Left lung (tissue), 14 donors: ENCODE measurements at places on chromosomes 11 and 22.

GRCh38 chr22:48333816-48334735 lies 1493.6 kb downstream of the BRD1 start:
- no peak for DNase-seq

GRCh38 chr11:93704237-93704636 lies 37.1 kb downstream of the TAF1D start:
- no peak for DNase-seq

- no peak for DNase-seq
Measured at GRCh38 chr11:116124922-116125714, 620.9 kb upstream of the CADM1 start.

DNA sequence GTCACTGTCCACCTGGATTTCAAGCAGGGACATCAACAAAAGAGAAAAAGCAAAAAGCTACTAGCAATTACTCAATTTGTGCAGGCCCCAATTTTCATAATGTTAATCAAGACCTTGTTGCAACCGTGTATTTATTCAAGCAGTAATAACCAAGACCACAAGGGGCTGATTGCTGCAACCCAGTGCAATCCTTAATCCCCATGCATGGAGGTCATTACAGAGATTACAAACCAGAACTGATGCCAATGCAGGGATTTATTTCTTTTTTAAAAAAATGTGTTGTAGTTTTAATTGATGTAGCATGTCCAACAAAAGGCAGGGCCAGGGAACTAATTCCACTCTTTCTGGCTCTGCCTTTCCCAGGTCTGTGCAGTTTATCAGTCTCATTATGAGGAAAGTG lies 18.4 kb downstream of the TECTA start:
- no peak for DNase-seq

DNA sequence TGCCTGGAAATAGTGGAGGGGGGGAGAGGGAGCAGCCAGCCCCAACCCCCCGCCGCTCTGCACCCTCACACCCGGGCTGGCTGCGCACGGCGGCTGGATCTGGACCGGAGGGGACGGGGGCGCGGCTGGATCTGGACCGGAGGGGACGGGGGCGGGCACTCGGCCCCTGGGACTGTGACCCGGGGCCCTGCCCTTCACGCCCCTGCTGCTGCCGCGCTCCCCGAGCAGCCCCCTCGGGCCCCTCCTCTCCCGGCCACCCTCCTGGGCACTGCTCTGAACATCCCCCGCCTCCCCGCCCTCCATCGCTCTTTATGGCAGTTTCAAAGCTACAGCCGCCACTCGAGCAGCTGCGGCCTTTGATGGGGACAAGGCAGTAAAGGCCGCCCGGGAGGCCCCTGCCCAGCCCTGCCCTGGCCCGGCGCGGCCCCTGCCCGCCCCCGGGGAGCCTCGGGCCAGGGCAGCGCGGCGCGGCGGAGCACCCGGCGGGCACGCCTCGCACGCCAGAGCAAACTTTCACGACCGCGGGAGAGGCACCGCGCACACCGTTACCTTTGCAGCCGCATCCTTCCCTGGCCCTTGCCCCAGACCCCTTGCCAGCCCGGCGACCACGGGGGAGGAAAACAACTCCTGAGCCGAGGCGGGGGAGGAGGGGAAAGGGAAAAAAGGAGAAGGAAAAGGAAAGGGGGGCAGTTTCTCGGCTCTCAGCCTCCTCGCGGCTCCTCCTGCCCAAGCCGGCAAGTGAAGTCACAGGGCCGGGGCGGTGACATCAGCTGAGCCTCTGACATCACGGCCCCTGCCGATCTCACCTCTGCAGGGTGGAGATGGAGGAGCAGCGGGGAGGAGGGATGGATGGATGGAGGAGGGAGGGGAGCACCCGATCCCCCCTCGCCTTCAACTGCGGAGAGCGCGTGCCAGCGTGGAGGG lies 13.1 kb upstream of the TCF20 start:
- no peak for DNase-seq

DNA sequence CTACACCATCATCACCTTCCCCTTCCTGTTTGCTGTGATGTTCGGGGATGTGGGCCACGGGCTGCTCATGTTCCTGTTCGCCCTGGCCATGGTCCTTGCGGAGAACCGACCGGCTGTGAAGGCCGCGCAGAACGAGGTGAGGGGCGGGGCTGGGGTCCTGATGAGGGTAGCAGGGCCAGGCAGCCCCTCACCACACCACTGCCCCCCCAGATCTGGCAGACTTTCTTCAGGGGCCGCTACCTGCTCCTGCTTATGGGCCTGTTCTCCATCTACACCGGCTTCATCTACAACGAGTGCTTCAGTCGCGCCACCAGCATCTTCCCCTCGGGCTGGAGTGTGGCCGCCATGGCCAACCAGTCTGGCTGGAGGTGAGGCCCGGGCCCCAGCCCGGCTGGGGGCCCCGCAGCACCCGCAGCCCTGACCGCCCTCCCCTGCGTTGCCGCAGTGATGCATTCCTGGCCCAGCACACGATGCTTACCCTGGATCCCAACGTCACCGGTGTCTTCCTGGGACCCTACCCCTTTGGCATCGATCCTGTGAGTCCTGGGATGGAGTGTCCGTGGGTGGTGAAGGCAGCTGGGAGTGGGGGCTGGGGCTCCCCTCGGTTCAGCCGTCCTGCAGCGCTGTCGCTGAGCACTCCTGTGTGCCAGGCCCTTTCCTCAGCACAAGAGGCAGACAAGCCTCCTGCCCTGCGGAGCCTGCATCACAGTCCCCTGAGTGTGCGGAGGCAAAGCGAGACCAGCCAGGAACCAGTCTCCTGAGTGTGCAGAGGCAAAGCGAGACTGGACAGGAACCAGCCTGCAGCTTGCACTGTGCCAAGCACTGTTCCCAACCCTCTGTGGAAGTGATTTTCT lies 8.8 kb downstream of the TCIRG1 start:
- DNase-seq = no peak

DNA sequence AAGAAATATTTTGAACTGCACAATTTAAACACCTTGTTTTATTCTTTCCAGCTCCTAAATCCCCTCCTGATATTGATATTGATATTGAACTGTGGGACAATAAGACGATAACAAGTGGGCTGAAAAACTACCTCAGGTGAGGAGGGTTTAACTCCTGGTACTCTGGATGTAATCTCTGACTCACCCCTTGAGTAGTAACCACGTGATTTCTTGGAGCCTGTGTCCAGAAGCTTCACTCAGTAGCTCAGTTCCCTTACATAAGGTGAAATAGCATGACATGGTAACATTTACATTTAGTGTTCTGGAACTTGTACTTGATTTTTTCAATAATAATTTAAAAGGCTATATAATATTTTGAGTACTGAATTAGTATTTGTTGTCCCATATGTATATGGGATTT lies 168.0 kb downstream of the PGR start:
- no peak for DNase-seq

DNA sequence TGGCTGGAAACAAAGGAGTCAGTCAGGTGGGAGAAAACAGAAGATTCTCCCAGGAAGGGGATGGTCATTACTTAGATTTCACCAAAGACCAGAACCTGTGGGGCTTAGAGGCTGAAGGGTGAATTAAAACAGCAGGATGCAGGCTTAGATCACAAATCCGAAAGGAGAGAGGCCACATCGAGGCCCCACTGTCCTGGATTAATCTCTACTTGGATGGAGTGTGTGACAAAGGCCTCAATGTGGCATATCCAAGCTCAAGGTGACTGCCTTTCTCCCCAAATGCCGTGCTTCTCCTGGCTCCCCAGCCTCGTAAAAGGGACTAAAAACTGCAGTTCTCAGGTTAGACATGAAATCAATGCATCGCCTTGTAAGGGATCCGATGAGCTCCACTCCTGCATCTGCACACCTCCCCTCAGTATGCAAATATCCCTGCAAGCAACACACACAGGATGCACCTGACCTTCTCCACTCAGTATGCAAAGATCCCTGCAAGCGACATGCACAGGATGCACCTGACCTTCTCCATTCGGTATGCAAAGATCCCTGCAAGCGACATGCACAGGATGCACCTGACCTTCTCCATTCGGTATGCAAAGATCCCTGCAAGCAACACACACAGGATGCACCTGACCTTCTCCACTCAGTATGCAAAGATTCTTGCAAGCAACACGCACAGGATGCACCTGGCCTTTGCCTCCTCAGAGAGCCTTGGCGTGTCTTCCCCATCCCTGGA lies 447.4 kb downstream of the BRD1 start:
- DNase-seq = no peak

DNA sequence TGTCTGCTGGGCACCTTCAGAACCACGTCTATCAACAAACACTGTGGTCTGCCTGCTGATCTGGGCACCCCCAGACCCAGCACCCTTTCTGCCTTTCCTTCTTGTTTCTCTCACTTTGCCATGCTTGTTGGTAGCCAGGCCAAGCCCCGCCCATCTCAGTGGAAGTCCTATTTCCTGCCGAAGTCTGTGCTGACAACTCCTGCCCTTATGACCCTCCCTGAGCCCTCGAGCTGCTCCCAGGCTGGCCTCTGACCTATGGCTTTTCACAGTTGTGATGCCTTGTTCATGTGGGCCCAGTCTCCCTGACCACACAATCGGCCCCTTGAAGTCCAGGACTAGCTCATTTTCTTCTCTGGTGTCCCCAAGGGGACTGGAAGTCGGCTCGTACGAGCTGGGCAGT lies 132.1 kb downstream of the DSCAML1 start:
- DNase-seq = peak; percentile 52

DNA sequence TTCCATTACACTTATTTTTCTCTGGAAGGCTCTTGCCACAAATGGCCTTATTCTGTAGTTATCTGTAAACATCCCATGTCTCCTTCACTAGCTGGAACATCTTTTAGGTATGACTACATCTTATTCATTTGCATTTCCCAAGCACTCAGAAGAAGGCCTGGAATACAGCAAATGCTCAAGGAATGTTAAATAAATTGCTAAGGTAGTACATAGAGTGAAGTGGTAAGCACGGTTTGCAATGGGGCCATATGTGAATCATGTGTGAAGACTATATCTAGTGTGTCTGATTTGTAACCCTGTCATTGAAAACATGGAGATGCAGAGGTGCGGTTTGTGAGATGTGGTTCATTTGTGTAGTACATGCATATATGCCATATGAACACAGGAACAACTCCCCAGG lies 33.5 kb downstream of the GDPD4 start:
- no peak for DNase-seq

GRCh38 chr11:111983187-111983986 lies 41.8 kb upstream of the DLAT start:
- peak; percentile 54 for DNase-seq

DNA sequence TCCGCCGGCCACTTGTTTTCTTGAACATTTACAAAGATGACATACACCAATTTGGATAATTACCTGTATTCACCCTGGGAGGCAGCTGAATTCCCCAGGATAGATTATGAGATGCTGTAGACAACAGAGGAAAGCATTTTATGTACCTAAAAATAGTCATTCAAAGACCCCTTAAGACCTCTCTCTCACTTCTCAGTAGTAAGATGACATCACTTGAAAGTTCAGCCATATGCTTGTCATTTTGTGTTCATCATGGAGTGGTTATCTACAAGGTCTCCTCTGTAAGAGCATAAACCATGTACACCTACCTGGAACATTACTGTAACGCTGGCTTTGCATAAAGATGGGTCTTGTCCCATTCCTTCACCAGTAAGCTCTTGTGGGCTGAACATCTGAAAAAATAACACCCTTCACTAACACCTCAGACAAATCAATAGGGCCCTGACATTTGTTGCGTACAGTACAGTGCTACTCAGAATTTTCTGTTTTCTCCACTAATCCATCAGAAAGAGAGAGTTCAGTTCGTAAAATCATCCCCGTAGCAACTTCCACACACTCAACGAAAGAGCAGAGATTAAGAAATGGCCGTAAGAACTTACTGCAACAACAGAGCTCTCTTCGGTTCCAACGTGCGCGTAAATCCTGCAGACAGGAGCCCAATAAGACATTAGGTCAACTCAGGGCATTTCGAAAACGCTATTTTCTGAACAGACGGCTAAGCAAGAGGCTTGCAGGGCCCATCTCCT lies 15.6 kb upstream of the WDR74 start:
- no peak for DNase-seq

GRCh38 chr11:26779074-26779865 lies 57.4 kb upstream of the SLC5A12 start:
- no peak for DNase-seq

- DNase-seq = no peak
Measured at GRCh38 chr11:60118338-60118737, 29.9 kb downstream of the MS4A2 start.

DNA sequence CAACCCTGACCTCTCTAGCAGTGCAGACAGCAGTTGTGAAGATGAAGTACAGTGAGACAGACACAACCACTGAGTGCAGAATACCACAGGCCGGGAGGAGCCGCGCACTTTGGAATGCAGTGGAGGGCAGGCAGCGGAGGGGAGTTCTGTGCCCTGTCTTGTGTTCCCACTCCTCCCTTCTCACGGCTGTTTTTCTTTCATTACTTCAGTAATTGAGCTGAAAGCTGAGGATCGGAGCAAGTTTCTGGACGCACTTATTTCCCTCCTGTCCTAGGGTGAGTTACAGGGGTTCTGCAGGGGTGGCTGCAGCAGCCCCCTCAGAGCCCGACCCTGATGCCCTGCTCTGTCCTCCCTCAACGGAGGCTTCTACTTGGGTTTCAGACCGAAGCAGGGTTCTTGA lies 5.6 kb downstream of the CLDN5 start:
- no peak for DNase-seq

GRCh38 chr22:38426628-38427027 lies 28.4 kb downstream of the KCNJ4 start:
- DNase-seq = no peak

DNA sequence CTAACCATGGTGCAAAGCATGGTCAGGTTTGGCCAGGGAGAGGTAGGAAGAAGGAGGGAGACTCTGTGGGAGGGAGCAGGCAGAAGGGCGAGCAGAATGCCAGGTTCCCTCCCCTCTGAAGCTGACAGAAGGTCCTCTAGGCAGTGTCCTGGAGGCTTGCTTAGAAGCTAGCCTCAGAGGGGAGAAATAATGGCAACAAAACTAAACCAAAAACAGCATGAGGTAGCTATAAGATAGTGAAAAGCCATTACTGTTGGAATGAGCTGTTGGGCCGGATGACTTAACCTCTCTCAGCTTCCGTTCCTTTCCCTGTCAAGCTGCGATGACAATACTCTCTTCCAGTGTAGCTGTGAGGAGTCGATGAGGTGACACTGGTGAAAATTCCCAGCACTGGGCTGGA lies 36.6 kb downstream of the RASSF10 start:
- no peak for DNase-seq

DNA sequence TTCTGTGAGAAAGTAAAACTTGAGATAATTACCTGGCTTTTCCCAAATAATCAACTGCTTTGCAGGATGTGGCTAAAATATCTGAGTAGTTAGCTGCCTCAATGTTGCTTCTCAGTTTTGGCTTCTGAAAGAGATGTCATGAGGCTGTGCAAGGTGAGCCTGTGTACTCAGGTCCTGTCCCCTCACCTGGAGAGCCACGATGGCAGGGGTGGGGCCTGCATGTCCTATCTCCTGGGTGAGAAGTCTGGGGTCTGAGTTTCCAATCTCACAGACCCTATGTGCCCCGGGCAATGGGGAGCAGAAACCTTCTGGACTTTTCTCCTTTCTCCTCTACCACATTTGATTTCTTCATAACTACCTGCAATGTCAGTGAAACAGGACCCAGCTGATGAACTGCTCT lies 338.6 kb upstream of the B3GAT1 start:
- DNase-seq = no peak
